Hindlimb muscle (tissue), 1 donor: ENCODE measurements at places on chromosomes 6 and 20. TPM values are rescaled to one million over a fixed set of nuclear protein-coding genes. Genes with fewer than 3 reads are reported as not detected.

GRCh38 chr20:50395914-50396488 is 114.2 kb upstream of the PTPN1 start:
- no peak for DNase-seq

DNA sequence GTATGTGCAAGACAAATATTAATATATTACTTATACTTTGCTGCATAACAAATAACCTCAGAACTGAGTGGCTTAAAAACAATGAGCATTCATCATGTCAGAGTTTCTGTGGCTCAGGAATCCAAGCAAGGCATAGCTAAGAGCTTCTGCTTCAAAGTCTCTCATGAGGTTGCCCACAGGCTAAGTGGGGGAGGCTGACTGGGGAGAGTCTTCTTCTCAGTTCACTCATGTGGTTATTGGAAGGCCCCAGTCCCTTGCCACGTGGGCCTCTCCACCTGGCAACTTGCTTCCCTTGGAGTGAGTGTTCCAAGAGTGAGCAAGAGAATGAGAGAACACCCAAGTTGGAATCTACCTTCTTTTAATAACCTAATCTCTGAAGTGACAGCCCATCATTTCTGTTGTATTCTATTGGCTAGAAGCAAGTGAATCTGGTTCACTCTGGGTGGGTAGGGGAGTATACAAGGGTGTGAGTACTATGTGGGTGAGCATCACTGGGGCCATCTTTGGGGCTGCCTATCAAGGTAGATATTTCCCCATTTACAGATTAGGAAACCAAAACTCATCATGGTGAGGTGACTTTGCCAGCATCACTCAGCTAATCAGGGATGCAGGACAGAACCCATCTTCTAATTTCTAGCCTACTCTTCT is 36.0 kb downstream of the DNAH8 start:
- DNase-seq: no peak

GRCh38 chr6:25717866-25718740 is 36.4 kb upstream of the SLC17A4 start:
- peak; percentile 25 for DNase-seq

SLC17A4 gene
- polyA plus RNA-seq: not detected

DNA sequence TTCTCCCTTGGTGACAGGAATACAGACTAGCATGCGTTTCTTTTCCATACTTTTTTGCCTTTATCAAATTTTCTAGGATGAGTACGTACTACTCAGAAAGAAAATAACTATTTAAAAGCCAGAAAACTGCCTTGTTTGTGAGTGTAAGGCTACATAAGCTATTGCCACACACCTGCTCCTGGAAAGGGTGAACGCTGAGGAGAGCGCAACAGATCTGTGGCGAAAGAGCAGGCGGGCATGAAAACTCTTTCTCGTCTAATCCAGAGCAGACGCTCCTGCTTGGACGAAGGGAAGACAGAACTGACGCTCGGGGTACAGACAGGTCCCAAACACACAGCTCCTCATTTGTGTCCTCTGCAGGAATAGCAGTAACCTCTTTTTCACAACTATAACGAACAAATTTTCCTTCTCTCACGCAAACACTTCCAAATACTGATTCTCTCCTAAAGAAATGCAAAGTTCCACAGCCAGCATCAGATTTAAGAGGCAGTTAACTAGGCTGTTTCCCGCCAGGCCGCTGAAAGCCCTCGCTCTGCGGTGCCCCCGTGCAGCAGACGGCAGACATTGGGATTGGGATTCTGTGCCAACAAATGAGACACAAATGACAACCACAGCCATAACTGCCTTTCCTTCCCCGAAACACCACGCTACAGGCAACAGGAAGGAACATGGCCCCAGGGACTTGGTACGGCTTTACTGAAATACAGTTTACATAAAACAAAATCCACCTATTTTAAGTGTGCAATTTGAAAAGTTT is 20.0 kb downstream of the TAF4 start:
- DNase-seq: no peak

DNA sequence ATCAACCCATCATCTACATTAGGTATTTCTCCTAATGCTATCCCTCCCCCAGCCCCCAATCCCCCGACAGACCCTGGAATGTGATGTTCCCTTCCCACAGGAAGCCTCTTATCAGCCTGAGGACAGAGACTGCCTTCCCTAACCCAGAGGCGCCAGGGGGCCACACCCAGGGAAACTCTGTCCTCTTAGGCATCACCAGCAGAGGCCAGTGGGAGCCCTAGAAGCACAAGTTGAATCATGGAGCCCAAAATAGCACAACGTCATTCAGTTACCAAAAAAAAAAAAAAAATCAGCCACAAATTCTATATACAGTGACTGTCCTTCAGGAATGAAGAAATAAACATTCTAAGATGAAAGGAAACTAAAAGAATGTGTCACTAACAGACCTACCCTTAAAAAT is 625.7 kb downstream of the TFAP2A start:
- DNase-seq: no peak

- no peak for DNase-seq
These were observed 86.8 kb downstream of the RPP40 start for GRCh38 chr6:4916954-4917561.

CFAP61 gene
- polyA plus RNA-seq: 3.5 TPM

DOP1A gene
- 13.8 TPM for polyA plus RNA-seq

RAMACL gene
- polyA plus RNA-seq: 0.46 TPM

ZC2HC1B gene
- polyA plus RNA-seq: not detected

GRCh38 chr6:37491830-37492208 is 7.9 kb downstream of the CCDC167 start:
- no peak for DNase-seq

- DNase-seq: no peak
These were observed 22.3 kb upstream of the THEMIS start for GRCh38 chr6:127923135-127923534.

DNA sequence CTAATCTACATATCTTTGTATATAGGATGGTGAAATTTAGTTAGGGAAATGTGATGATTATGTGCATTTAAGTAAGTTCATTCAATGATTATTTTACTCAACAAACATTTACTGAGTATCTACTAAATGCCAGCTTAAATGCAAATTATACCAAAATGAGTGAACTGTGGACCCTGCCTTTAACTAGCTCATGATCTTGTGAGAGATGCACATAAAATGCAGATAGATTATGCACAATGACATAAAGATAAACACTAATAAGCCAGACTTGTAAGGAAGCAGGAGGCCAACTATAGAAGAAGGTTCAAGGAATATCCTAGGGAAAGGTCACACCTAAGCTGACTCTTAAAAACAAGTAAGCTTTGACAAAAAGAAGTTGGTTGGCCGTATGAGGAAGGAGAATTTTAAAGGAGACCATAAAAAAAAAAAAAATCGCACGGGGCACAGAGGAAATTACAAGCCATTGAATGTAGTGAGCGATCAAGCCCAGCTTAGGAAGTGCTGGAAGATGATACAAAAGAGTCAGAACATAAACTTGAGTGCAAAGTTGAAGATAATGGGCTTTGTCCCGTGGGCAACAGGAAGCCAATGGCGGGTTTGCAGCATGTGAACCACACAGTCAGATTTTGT is 107.9 kb downstream of the NRSN1 start:
- DNase-seq: no peak

CNR1 gene
- 0.41 TPM for polyA plus RNA-seq

- no peak for DNase-seq
These were observed 41.1 kb downstream of the TOX2 start for GRCh38 chr20:43955750-43956191.

DNA sequence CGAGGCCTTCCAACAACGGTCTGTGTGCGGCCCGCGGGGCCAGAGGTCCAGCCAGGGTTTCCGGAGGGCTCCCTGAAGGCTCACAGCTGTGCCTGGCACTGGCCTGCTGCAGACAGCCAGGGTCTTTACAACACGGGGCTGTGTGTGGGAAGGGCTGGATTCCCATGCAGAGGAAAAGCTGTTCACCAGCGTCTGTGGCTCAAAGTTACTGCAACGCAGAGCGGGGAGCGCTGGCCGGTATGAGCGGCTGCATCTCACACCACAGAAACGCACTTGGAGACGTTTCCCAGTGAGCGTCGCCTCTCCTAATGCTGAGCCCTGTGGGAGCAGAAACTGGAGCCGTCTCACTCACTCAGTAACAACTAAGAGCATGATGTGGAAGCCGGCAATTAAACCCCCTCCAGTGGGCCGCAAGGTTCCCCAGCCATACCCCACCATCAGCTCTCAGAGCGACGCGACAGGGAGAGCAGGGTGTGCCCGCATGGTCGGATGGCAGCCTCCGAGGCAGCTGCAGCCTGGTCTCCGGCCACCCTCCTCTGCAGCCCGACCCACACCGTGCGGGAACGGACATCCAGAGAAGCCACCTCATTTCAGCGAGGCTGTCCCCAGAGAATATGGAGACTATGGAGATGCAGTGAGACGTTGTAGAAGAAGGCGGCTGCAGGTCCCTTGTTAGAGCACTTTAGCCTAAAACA is 42.6 kb downstream of the DLL1 start:
- no peak for DNase-seq

DNA sequence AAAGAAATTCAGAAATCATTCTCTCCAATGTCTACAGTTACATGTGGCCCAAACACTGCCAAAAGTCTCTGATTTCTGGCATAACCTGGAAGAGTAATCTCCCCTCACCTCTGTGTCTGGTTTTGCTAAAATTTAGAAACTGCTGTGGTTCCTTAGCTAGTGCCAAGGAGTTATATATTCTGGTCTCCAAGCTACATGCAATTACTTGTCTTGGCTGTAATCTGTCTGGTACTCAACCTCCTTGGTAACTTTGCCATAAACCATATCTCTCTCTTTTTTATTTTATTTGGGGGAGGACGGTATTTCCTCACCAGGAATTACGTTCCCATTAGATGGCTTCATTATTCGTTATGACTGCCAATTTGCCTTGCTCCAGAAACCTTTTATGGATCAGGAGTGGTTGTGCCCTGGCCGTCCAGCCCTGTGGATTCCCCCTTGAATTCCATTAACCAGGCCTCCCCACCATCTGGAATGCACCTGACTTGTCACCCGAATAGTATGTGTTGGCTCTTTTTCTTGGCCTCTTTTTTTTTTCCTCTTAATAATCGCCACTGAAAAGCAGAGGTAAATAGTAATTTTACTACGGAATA is 400.0 kb downstream of the CD83 start:
- DNase-seq: peak; percentile 46

DNA sequence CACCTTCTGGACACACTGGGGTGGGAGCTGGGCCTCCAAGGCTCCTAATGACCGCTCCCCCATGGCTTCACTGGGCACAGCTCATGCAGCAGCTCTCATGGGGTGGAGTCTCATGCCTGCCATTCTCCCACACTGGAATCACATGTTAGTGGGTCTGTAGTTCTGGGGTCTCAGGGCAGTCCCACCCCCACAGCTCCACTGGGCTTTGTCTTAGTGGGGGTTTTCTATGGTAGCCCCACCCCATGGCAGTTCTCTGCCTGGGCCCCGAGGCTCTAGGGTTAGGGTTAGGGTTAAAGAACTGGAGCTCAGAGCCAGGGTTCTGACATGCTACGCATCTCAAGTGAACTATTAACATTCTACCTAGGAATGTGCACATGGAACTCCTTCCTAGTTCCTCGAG is 139.0 kb downstream of the PCSK2 start:
- DNase-seq: no peak

STMND1 gene
- not detected for polyA plus RNA-seq

DNA sequence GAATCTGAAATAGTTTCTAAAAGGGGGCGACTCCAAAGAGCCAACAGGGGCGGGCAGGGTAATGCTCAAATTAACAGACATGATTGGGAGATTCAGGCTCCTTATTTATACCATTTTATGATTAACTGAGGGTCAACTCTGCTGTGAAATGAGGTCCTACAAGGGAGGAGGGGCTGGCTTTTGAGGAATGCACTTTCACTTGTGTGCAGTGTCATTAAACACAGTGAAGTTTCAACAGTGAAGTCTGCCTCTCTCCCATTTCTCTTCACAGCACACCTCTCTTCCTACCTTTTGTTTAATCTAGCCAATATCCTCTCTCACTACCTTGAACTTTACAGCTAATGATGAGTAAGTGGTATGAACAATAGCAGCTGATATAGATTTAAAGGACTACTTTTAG is 557.3 kb upstream of the CITED2 start:
- DNase-seq: no peak

GRCh38 chr6:33661106-33661838 is 40.1 kb downstream of the ITPR3 start:
- no peak for DNase-seq

GRCh38 chr6:168962886-168963285 is 290.8 kb downstream of the THBS2 start:
- DNase-seq: peak; percentile 58

DNA sequence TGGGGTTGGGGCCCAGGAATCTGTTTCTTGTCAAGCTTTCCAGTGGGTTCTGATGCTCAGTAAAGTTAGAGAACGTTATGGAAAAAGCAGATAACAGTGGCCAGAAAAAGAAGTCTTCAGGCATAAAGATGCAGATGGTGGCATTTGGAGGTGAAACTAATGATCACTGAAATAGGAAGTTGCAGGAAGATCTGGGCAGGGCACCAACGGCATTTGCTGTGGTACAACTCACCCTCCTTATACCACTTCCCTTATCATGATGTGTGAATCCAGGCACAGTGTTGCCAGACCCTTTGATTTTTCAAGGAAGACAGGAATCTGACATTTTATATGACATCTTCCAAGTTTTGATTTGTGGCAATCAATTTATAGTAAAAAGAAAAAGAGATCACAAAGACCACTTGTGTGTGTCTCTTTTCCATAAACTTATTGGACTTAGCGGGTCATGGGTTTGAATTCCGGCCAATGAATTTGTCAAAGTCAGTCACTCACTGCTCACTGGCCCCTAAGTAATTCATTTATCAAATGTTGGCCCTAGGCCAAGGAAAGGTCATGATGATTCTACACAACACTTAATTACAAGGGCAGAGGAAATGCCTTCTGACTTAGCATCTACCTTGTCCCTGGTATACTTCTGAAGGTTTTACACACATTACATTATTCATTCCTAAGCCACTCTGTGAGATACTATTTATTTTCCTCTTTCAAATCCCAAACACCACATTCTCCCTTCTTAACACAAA is 37.6 kb downstream of the LAMP5 start:
- no peak for DNase-seq

DNA sequence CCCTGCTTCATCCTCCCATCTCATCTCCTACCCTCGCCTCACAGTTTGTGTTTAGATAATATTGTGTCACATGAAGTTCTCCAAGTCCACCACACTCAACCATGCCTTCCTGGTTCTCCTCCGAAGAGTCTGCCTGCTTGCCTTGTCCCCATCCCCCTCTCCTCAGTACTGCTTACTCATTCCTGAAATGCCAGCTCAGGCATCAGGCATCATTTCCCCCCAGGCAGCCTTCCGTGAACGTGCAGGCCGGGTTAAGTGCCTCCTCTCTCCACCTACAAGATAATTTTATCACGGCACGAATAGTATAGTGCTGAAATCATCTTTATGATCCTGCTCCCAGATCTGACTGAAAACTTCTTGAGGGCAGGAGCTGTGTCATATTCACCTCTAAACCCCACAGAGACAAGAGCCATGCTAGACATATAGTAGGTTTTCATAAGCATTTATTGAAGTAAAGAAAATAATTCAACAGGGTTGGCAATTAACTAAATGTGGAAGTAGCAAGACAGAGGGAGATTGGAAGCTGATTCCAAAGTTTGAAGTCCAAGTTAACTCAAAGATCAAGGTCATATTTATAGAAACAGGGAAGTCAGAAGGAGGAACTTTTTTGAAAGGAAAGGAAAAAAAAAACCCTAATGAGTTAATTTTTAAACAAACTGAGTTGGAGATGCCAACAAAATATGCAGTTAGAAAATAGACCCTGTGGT is 48.7 kb upstream of the BMP2 start:
- DNase-seq: no peak

TCF15 gene
- 4.5 TPM for polyA plus RNA-seq

BPIFB1 gene
- polyA plus RNA-seq: not detected

GRCh38 chr20:51750037-51750769 is 18.0 kb downstream of the ATP9A start:
- DNase-seq: no peak
